ENCODE measurements at places on chromosomes 2 and 18.

DNA sequence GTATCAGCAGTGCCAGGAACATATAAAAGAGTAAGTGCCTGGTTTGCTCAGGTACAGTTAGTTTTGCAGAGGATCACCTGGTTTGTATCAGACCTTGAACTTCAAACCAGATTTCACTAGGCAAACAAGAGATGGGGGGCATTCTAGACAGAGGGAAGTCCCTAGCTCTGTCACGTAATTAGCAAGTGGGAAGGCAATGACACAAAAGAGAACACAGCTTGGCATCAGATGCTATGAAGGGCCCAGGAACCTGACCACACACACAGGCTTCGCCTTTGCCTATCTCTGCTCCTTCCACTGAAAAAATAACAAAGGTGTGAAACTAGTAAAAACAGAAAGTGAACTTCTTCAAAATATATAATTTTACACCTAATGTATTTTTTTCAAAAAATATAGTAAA is 62.6 kb downstream of the CERKL start:
- no peaks in the 10 kb centered on the region for H3K4me1 ChIP-seq
- H3K27ac ChIP-seq = no peak overlapping the region
- DNase-seq = no peak
- no peak overlapping the region for H3K4me3 ChIP-seq
- no peaks in the 10 kb centered on the region for H3K36me3 ChIP-seq

DNA sequence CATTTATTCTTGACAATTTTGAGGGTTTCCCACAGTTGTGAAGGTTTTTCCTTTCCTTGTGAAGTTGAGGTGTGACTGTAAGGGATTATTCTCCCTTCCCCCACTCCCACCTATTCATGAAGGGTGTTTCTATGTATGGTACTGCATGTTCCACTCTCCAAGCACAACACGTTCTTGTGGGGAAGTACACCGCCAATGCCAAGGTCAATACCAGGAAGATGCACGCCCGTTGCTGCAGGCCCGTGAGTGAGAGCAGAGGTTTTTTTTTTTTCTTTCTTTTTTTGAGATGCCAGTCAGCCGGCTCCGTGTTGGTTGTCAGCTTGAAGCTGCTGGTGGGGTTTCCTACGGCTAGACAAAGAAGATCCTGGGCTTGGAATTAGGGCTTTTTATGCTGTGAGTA is 38.6 kb upstream of the EPHA4 start:
- H3K27ac ChIP-seq = no peak overlapping the region
- no peak overlapping the region for H3K4me3 ChIP-seq
- H3K36me3 ChIP-seq = no peaks in the 10 kb centered on the region
- peaks cover 21% of the 10 kb centered on the region for H3K27me3 ChIP-seq
- H3K4me1 ChIP-seq = no peaks in the 10 kb centered on the region
- no peak for DNase-seq

DNA sequence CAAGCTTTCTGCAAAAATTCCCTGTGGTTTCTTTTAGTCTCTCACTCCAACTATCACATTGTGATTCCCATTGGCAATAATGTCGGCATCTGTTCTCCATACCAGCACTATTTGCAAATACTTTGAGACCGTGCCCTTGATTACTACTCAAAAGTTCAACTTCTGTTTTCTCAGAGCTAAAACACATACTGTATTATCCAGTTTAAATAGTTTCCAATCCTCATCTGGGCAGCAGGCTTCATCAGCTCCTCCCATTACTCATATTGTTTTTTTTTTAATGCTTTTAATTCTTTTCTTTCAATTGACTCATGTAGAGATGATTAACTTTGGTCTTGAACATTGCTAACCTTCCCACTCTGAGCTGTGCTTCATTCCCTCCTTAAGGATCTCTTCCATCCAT is 135.8 kb downstream of the METTL8 start:
- H3K27me3 ChIP-seq = no peaks in the 10 kb centered on the region
- H3K36me3 ChIP-seq = no peaks in the 10 kb centered on the region
- H3K27ac ChIP-seq = no peak overlapping the region
- no peak overlapping the region for H3K4me3 ChIP-seq
- no peaks in the 10 kb centered on the region for H3K4me1 ChIP-seq
- DNase-seq = no peak

GRCh38 chr2:174971868-174972781 is 33.1 kb downstream of the CHN1 start:
- H3K27ac ChIP-seq = no peak overlapping the region
- H3K4me3 ChIP-seq = no peak overlapping the region
- H3K27me3 ChIP-seq = peaks cover 11% of the 10 kb centered on the region

DNA sequence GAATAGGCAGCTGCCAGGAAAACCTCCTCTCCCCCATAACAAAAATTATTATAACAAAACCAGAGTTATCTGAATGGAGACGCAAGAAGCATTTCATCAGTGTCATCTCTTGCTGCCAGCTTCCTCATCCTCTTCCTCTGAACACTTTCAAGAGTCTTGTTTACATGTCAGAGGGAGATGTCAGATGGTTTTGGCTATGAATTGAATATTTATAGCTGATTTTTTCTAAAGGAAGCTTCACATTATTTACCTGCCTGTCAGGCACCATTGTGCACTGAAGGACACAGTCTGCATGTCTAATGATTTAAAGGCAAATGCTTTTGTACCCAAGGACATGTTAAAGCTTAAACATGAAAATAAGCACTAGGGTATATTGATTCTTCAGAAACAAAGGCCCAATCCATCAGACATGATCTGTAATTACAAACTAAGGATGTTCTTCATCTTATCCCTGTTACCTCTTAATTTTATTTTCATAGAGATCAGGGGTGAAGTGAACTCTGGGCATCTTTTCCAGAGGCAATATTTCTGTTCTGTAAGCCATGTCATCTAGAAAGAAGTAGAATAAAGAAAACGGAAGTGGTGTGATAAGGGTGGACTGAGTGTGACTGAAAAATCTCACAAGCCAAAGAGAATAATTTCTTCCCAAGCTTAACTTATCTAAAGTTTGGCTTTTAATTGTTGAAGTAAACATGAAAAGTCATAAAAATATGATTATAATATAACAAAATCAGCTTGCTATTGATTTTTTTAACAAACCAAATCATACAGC is 168.7 kb downstream of the ANKRD44 start:
- H3K27ac ChIP-seq = peak overlapping the region; percentile 84
- H3K4me1 ChIP-seq = peaks cover 71% of the 10 kb centered on the region
- H3K27me3 ChIP-seq = no peaks in the 10 kb centered on the region
- H3K36me3 ChIP-seq = peaks cover 55% of the 10 kb centered on the region
- no peak for DNase-seq

DNA sequence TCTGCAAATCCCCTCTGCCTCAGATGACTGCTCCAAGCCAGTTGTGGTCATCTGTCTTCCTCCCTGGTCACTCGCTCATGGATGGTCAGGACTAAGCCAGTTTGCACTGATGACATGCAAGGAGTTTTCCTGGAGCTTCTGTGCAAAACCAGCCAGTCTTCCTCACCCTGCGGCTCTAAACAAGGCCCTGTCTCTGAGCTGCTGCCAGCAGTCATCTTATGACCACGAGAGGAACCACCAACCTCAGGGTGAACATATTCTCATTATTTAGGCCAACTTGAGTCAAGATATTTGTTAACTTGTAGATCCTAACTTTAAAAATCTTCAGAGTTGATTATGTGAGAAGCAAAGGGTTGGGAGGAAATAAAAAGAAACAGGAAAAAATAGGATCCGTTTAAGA is 119.9 kb upstream of the CAB39 start:
- no peak overlapping the region for H3K4me3 ChIP-seq
- peaks cover 60% of the 10 kb centered on the region for H3K4me1 ChIP-seq
- H3K36me3 ChIP-seq = no peaks in the 10 kb centered on the region
- H3K27me3 ChIP-seq = no peaks in the 10 kb centered on the region
- H3K27ac ChIP-seq = no peak overlapping the region

- DNase-seq = no peak
- no peak overlapping the region for H3K27ac ChIP-seq
- H3K27me3 ChIP-seq = peaks cover 26% of the 10 kb centered on the region
- H3K36me3 ChIP-seq = no peaks in the 10 kb centered on the region
These were observed 181.2 kb downstream of the ANAPC1 start for GRCh38 chr2:111702804-111703196.

DNA sequence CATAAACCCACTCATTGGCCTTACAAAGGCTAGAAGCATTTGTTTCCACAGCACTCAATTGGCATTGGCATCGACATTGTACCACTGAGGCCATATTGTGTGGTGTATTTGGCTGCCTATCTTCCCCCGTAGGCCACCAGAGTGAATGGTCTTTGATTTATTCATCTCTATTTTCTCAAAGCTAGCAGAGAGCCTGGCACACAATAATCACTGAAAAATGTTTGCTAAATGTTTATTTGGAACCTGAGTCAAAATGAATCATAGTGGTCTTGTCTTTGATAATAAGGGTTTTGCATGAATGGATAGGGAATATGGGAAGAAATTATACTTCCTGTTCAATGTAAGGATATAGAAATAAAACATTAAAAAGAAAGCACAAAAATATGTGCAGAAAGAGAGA is 107.3 kb upstream of the SLC8A1 start:
- no peak for DNase-seq
- no peaks in the 10 kb centered on the region for H3K36me3 ChIP-seq
- H3K4me1 ChIP-seq = no peaks in the 10 kb centered on the region
- no peak overlapping the region for H3K27ac ChIP-seq
- H3K4me3 ChIP-seq = no peak overlapping the region

- no peak overlapping the region for H3K4me3 ChIP-seq
- H3K36me3 ChIP-seq = no peaks in the 10 kb centered on the region
- H3K27me3 ChIP-seq = peaks cover 3% of the 10 kb centered on the region
- no peak for DNase-seq
- H3K4me1 ChIP-seq = no peaks in the 10 kb centered on the region
- H3K27ac ChIP-seq = no peak overlapping the region
These were observed 30.1 kb upstream of the THOC1 start for GRCh38 chr18:297936-298335.

DNA sequence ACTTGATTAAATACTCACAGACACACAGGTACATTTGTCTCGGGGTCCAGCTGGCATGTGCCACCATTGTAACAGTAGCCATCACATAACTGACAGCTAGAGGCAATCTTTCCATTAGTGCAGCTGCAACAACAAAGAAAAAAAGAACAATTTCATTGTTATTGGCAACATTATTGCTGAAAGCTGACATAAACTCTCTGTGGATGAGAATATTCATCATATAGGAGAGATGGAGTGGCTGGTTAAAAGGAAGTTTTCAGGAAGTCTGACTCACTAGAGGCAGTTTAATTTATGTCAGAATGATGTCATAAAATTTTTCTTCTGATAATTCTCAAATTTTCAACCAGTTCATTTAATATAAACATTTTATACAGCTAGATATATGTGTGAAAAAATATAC is 1490.0 kb upstream of the NXPH2 start:
- no peak for DNase-seq
- H3K36me3 ChIP-seq = no peaks in the 10 kb centered on the region
- no peaks in the 10 kb centered on the region for H3K4me1 ChIP-seq
- H3K27ac ChIP-seq = no peak overlapping the region
- H3K27me3 ChIP-seq = no peaks in the 10 kb centered on the region
- H3K4me3 ChIP-seq = no peak overlapping the region

DNA sequence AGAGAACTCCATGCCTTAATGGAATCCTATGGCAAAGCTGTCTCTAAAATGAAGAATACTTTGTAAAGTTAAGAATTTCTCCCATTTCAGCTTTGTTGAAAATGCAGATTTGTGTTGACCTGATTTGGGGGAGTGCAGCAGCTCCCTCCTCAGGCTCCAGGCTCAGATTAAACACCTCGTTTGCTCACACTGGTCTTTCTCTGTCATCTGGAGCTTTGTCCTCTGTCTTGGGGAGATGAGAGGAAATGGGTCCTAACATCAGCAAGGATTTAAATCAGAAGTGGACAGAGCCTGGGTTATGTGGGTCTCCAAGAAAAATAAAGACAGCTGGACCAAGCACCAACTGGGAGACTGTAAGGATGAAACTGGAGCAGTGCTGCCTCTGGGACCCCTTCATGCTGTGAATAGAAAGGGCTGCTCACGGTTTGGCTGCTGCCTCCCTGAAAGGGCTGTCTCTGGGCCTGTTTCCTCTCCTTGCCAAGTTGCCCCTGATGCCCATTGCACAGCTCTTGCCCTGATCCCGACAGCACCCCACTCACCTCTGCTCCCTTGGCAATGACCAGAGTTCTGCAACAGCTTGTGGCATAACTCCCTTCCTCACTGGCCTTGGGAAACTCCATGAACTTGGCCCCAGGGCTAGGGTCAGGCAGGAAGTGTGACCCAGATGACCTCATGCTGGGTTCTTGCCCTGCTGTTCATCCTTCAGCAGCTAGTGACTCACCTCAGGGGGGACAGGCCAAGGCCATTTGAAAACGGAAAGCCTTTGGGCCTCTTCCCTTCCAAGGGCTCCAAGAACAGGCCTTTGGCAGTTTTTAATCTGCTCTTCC is 197.2 kb downstream of the CYP26B1 start:
- DNase-seq = no peak
- H3K4me1 ChIP-seq = no peaks in the 10 kb centered on the region
- H3K36me3 ChIP-seq = no peaks in the 10 kb centered on the region
- no peak overlapping the region for H3K4me3 ChIP-seq

- H3K27me3 ChIP-seq = no peaks in the 10 kb centered on the region
- peaks cover 5% of the 10 kb centered on the region for H3K4me1 ChIP-seq
- H3K36me3 ChIP-seq = no peaks in the 10 kb centered on the region
- H3K27ac ChIP-seq = no peak overlapping the region
These were observed 160.4 kb downstream of the KLHL29 start for GRCh38 chr2:23545396-23545795.

DNA sequence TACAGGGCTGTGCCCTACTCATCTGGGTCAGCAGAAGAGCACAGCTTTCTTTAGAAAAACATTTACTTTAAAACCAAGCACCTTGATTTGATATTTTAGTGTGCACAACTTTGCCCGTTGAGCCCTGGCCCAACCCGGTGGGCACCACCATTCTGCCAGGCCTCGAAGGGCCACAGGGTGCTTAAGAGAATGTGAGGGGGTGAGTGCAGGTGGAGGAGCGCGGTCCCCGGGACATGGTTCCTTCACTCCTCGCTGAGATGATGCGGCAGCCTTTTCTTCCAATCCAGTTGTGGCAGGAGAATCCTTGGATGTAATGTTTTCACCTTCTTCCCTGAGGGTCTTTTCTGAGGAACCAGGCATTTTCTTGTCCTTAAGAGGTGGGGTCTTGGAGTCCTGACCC is 119.0 kb downstream of the RPIA start:
- no peak for DNase-seq
- no peaks in the 10 kb centered on the region for H3K36me3 ChIP-seq
- no peak overlapping the region for H3K4me3 ChIP-seq
- peaks cover 4% of the 10 kb centered on the region for H3K27me3 ChIP-seq

DNA sequence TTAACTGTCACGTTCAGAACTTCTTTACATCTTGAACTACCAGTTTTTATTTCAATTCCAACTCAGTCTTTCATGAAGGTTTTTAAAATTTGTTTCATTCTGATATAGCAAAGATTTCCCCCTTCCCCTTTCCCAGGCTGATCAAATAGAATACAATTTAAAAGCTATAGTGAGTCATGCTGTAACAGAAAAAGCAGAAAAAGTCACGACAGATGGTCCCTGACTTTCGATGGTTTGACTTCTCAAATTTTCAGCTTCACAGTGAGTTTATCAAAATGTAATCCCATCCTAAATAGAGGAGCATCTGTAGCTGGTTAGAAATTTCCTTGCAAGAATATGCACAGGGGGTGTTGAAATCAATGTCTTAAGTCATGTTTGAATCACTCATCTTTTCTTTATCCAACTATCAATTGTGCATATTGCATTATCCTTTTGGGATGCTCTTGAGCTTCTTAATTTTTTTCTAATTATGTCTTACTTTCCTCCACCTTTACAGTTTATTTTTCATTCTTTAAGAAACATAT is 500.3 kb downstream of the LRP1B start:
- H3K36me3 ChIP-seq = no peaks in the 10 kb centered on the region
- DNase-seq = no peak

- peaks cover 36% of the 10 kb centered on the region for H3K27me3 ChIP-seq
- peak overlapping the region; percentile 58 for H3K4me3 ChIP-seq
- H3K27ac ChIP-seq = no peak overlapping the region
- H3K4me1 ChIP-seq = peaks cover 11% of the 10 kb centered on the region
- no peaks in the 10 kb centered on the region for H3K36me3 ChIP-seq
- no peak for DNase-seq
These were observed 652 bp downstream of the GPC1 start for GRCh38 chr2:240435948-240436682.
